ENCODE measurements at places on chromosomes 3 and 15. TPM values are rescaled to one million over a fixed set of nuclear protein-coding genes. Genes with fewer than 3 reads are reported as not detected.

GRCh38 chr3:123610331-123610730 is 25.5 kb upstream of the HACD2 start:
- no peak for DNase-seq

DNA sequence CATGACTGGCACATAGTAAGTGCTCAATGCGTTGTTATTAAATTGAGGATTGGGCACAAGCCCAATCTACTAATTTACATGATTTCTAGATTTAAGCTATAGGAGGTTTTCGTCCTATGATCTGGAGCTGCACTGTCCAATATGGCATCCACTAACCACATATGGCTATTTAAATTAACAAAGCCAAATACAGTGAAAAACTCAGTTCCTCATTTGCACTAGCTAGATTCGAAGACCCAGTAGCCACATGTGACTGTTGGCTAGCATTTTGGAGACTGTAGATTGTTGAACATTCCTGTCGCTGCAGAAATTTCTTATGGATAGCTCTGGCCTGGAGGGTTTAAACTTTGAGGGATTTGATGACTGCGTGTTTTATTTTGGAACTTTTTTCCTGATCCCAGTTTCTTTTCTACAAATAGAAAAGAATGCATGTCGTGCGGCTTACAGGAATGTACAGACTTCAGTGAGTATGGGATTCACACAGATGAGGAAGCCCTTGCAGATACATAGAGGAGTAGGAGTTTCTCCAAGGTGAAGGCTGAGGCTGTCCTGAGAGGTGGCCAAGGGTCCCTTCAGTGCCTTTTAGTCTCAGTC is 82.8 kb downstream of the SLCO3A1 start:
- DNase-seq: no peak

GRCh38 chr15:46861796-46862195 is 855.5 kb upstream of the SEMA6D start:
- no peak for DNase-seq

DNA sequence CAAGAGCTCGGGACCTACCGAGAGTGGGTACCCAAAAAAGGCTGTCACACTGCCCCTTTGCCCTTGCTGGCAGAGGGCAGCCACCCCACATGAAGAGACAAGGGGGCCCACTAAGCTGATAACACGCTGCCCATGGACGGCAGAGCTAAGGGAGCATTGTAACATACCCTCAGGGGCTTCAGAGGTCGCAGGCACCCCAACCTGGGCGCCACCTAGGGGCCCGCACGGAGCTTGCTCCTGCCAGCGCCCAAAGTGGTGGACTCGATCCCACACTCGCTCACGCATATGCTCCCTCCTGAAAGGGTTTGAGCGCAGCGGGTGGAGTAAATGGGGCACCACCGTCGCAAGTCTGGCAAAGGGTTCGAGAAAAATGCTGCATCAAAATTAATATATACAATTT is 975.4 kb downstream of the ZPLD1 start:
- no peak for DNase-seq

DNA sequence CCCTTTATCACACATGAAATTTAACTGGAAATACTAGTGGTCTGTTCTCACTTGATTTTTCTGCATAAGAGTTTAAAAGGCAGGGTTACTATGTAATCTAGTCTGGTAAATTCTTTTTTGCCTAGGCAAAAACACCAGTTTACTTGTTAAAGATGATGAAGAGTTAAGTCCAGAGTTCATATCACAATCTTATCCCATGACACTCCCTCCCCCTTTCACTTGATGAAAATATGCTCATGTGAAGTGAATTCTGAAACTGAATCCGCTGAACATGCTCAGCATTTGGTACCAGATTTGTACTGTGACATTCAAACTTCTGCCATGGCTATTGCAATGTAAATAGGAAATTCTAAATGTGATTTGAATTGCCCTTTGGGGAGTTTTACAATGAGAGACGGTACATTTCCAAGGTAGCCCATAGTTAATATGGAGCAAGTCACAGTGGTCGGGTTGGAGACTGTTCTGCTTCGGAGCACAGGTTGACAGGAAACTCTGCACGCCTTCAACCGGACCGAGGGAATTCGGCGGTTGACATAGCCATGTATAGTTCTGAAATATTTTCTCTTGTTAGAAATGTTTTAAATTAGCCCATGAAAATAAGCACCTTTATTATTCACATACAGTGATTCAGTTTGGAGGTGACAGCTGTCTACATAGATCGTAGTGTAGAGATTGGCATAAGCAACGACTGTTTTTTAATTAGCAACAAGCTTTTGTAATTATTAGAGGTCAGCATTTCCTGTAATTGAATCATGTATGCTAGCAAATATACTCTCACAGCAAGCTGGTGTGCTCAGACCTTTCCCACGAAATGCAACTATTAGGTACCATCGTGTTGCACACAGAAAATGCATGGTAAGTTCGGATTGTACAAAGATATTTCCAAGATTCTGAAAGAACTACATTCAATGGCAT is 768.6 kb upstream of the GOLIM4 start:
- no peak for DNase-seq

DNA sequence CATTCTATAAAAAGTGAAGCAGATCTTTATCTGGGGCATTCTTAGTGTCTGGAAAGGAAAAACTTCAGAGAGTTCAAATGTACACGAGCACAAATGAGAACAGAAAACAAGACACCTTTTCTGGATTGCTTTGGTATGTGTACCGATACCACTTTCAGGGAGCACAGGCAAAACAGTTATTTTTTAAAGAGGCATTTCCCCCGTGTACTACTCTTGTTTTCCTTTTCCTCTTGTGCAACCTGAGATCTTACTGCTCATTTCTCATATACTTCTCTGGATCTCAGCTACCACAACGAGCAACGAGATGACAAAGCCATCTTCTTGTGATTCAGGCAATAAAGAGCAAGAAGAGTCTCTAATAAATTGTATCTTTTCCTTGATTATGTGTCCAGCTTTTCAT is 463.6 kb downstream of the SHQ1 start:
- DNase-seq: no peak

DNA sequence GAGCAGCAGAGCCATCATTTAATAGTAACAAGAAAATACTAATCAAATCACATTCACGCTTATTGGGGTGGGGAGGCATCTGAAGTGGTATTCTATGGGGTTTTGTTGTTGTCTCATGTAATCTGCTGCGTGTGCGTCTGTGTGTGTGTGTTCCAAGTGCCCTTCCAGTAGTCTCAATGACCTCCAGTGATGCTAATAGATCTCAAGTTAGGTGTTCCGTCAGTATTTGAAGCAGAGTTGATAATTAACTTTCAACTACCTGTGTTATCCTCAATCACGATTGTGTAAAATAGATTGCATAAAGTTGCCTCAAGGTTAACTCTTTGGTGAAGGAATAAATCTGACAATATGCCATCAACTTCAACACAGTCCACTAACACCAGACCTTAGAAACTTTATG is 375.0 kb downstream of the MECOM start:
- DNase-seq: no peak

DNA sequence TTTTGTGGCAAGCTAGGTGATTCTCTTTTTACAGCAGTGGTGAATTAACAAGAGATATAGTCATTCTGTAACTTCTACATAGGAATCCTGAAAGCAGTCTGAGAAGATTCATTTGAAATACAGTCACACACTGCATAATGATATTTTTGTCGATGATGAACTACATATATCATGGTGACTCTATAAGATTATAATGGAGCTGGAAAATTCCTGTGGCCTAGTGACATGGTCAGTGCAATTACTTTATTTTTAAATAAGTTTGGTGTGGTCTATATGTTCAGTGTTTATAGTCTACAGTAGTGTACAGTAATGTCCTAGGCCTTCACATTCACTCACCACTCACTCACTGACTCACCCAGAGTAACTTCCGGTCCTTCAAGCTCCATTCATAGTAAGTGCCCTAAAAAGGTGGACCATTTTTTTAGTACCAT is 511.4 kb upstream of the MCTP2 start:
- DNase-seq: no peak

Gene LYZL4
- not detected for total RNA-seq

Gene BTLA
- total RNA-seq: not detected

Gene ZNF280D
- 21.5 TPM for total RNA-seq

Measured in Panc1 (cell line).